ENCODE measurements at places on chromosomes 12 and 14.

GRCh38 chr14:32808644-32809043 lies 130.0 kb upstream of the NPAS3 start:
- DNase-seq, result peak; percentile 64

DNA sequence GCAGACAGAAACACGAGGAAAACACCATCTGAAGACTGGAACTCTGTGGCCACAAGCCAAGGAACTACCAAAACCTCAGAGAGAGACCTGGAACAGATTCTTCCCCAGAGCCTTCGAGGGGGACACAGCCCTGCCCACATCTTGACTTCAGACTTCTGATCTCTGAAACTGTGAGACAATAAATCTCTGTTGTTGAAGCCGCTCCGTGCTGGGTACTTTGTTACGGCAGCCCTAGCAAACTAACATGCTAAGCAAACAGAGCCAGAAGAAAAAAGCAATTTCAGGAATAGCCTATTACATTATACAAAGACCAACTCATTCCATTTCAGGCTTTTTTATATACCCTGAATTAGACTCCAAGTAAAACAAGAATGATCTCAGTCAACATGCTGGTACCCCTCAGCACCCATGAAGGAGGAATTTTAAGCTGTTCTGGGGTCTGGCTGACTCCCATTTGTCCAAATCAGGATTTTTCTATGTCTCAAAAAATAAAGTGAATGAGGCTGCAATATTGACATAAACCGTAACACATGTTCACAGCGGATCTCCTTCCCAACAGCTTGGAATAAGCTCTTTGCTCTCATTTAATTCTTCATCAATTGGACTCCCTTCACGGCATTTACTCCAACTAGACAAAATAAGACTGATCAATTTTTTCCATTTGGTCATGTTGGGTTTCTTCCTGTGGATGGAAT lies 190.1 kb downstream of the FOXN3 start:
- DNase-seq, result peak; percentile 69

GRCh38 chr12:104375775-104376174 lies 72.2 kb downstream of the EID3 start:
- DNase-seq, result no peak

- no peak for DNase-seq
Measured at GRCh38 chr14:28767030-28767852, 654 bp downstream of the FOXG1 start.

GRCh38 chr12:117226505-117226904 lies 36.2 kb upstream of the FBXO21 start:
- DNase-seq, result no peak

DNA sequence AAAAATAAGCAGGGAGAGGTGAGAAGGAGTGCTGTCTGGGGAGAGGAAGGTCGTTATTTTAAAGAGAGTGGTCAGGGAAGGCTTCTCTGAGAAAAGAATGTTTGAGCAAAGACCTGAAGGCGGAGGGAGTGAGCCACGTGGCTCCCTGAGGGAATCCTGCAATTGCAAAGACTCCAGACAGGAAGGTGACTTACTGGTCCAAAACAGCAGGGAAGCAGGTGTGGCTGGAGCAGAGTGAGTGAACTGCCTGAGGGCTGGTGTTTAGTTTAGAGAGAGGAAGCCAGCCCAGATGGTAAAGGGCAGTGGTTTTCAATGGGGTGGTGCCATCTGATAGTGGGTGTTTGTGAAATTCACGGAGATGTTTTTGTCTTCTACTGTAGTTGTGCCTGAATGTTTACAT lies 58.8 kb upstream of the LTA4H start:
- DNase-seq, result peak; percentile 34
